Stimulated activated CD4-positive, alpha-beta T cell treated with anti-CD3 and anti-CD28 coated beads, Interleukin-4, amount 100 ng/mL, for 1 hour (primary cell): ENCODE measurements at places on chromosomes 4 and X.

- DNase-seq: no peak
Measured at GRCh38 chr4:73865431-73866096, 3.6 kb upstream of the CXCL1 start.

DNA sequence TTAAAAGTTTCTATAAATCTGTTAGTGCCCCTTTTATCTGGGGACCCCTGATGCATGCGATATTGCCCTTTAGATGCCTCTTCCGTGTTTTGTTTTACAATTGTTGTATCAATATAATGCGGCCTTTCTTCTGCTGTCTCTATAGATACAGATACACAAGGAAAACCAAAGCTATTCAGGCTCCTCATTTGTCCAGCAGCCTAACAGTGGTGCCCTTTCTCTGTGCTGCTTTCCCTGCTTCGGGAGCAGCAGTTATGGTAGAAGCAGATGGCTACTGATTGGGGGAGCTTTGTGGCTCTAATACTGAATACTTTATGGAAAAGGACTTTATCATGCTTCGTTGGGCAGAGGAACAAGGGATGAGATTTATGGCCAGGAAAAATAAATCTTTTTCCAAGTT, 10.6 kb upstream of the PRDM8 start:
- no peak for DNase-seq

DNA sequence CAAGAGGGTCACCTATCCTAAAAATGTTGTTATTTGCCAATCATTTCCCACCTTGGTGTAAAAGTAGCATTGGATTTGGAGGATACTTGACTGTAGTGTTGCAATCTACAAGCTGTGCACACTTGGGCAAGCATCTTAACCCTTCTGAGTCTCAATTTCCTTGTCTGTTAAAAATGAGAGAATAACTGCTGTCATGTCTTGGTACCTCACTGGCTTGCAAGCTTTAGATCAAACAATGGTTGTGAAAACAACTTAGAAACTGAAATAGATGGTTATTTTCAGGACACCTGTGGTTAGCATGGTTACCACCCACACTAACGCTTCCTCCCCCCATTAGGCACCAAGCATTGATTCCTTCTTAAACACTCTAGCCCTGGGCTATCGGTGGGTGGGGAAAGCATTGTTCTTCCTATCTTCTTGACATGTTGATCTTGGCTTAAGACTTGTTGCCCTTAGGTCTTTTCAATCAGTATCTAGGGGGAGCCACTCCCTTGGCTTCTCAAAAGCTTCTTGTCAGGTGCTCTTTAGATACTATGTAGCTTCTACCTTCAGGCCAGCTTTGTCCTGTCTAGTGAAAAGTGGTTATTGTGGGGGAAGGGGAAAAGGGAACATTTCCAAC, 10.6 kb upstream of the AMOT start:
- DNase-seq: no peak

- DNase-seq: no peak
Measured at GRCh38 chrX:76439188-76439587, 11.7 kb downstream of the MAGEE1 start.

DNA sequence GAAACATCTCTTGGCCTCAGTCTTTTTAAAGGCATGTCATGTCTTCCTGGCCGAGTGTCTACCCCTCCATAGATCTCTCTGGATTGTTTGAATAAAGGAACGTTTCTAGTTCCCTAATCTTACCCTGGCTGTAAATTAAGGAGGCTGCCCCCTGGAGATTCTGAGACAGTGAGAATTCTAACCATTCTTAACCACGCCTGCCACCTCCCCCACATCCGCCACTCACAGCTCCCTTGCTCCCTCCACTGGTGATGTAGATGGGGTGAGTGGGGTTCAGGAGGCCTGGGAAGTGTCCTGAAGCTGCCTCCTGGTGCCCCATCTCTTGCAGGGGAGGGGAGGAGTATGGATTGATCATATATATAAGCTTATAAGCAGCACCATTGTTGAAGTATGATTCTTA, 48.0 kb upstream of the TRIM2 start:
- peak; percentile 11 for DNase-seq
